SK-MEL-5 (cell line): ENCODE measurements at places on chromosomes 2 and 18. TPM values are rescaled to one million over a fixed set of nuclear protein-coding genes. Genes with fewer than 3 reads are reported as not detected.

The ADAM23 gene
- 7.6 and 9.3 TPM in 2 replicates for total RNA-seq

The ESCO1 gene
- total RNA-seq = 48.6 and 54.4 TPM in 2 replicates

The PID1 gene
- total RNA-seq = 0.95 and 1.4 TPM in 2 replicates

The AGXT gene
- total RNA-seq = 0.16 TPM in 1 of 2 replicates, not detected in the other

The GPR155 gene
- 2.3 and 3.0 TPM in 2 replicates for total RNA-seq

The CRYBA2 gene
- total RNA-seq = not detected in 2 replicates

DNA sequence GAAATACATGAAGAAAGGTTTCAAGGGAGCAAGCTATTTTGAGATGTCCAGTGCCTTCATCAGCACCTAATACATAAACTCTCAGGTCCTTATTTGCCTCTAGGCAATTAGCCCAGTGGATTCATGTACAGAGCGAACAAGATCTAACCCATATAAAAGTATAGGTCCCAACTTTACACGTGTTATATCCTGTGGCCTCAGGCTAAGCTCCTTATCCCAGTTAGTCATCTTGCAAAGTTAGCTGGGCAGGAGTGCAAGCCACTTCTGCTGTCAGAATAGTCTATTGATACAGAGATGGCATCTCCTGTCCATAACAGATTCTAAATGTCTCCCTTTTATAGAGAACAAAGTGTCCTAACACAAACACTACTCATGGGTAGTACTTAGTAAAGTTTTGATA is 203.9 kb upstream of the PIK3C3 start:
- DNase-seq = no peak

GRCh38 chr2:43074052-43074451 is 152.4 kb downstream of the ZFP36L2 start:
- DNase-seq = no peak

DNA sequence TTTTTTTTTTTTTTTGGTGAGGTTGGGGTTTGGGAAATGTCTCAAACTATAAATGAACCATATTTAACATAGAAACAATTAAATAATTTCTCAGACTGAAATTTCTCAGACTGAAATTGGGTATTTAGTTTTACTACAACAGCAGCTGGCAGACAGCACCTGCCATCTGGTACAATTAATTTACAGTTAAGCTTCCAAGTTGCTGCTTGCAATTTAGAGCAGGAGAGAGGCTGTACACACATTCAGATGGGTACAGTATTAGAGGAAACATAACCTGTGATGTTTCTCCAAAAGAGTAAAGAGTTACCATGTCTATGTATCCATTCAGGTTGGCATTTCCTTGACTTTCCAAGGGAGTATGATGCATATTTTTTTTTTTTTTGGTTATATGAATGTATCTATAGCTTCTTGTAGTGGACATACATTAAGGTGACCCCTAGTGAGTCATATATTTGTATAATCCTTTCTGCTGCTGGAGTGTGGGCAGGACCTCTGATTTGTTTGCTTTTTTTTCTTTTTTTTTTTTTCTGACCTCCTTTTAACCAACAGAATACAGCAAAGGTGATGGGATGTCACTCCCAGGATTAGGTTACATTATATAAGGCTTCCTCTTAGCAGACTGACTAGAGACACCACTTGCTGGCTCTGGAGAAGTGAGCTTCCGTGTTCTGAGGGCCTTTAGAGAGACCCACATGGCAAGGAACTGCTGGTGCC is 201.7 kb downstream of the PTH2R start:
- DNase-seq = no peak

DNA sequence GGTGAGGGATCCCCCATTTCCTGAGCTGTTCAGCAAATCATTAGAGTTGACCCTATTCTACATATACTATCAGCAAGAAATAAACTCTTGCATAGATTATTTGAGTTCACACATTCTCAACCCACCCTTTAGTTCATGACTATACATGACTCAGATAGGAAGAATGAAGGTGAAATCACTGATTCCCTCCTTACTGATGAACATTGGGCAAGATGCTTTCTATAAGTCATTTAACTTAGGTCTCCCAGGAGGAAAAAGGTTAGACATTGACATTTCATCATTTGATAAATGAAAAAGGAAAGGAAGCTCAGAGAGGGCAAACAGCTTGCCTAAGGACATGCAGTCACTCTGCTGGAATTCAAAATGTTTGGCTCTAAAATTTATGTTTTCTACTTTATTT is 408.0 kb downstream of the TMEM182 start:
- no peak for DNase-seq

GRCh38 chr2:203105996-203106395 is 91.3 kb downstream of the NBEAL1 start:
- DNase-seq = no peak

DNA sequence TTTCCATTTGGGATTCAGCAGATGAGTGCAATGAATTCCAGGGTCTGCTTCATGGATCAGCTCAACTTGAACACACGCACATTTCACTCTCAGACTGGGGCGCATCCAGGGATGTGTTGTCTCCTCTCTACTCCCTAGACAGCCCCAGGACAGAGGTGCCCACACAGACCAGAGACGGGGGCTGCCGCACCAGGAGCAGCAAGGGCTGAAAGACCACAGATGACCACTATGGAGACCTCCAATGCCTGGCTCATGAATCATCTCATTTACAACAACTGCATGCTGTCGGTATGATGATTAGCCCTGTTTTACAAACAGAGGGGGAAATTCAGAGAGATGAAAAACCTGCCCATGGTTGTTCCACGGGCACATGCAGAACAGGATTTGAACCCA is 63.1 kb downstream of the CYP26B1 start:
- no peak for DNase-seq

DNA sequence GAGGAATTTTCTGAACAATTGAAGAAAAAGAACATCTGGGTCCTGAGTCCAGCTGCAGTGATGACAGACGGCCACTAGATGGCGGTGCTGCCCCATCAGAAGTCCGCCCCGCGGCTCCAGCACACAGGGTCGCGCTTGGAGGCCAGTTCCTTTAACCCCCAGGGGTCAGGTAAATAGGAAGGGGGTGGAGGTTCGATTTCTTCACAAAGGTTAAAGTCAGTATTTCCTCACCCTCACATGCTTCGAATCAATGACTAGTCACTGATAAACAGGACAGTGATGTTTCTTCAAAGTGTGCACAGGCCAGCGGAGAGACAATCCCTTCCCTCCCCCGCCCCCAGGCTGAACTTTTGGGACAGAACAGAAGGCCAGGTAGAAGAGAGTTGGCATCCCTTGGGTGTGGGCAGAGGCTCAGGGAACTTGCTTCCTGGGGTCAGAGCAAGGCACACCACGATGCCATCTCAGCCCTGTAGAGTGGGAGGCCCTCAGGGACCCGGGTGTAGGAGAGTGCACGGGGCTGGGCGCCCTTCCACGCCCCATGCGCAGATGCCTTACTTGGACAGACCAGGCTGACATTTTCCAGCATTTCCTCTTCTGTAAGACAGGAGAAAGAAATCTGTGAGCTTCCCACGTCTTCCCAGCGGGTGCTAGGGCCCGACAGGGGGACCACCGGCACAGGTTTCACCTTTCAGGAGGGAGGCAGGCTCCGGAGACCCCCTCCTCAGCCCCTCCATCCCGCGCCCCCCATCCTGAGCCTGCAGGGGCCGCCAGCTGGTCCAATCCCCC is 722 bp downstream of the APOB start:
- DNase-seq = peak; percentile 63

- no peak for DNase-seq
Measured at GRCh38 chr2:144461308-144461766, 58.6 kb downstream of the ZEB2 start.

DNA sequence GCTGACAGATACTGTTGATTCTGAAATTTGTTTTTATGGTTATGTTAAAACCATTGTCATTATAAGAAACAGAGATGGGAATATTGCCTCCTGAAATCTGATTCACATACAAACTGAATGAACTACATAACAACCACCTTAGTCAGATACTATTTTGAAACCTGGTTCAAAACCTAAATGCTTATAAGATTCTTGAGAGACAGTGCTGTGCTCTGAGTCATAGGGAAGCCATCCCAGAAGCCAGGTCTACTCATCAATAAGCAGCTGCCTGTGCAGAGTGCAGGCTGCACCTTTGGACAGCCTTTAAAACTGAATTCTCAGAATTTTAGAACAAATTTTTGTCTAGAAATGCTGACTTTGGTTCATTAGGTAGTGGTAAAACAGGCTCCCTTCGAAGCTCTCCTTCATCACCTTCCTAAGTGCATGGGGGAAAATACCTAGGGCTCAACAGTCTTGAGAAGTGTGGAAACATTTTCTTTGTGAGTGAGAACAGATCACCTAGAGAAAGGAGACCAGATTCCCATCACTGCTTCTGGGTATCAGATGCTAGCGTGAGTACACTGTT is at the start of gene SERPINB7:
Gene SERPINB7 (plus strand): TSS at position 253 of the 565 bp plus-strand sequence. CDS start 6,955 bp downstream, outside the sequence.
- DNase-seq = no peak

DNA sequence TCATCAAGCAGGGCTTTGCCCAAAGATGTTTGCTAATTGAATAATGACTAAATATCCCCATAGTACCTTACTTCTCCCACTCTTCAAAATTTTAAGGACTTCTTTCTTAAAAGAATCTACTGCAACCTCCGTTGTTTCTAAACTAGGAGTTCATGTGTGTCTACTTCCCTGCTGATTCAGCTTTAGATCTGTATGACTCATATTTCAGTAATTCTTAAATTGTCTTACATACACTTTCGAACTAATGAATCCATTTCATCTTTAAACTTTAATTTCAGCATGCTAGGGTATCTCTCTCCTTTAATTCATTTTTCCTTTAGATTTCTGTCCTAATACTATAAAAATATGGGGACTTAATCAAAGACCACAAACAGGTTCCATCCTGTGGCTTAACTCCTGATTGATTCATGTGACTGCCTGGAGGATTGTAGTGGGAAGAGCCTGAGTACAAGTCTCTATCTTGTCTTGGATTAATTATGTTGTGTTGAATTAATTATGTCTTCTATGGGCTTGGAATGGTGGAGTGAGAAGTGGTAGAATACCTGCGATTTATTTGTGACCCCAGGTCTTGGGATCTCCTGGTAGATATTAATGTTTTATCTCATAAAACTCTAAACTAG is 24.9 kb upstream of the COL5A2 start:
- DNase-seq = peak; percentile 31

DNA sequence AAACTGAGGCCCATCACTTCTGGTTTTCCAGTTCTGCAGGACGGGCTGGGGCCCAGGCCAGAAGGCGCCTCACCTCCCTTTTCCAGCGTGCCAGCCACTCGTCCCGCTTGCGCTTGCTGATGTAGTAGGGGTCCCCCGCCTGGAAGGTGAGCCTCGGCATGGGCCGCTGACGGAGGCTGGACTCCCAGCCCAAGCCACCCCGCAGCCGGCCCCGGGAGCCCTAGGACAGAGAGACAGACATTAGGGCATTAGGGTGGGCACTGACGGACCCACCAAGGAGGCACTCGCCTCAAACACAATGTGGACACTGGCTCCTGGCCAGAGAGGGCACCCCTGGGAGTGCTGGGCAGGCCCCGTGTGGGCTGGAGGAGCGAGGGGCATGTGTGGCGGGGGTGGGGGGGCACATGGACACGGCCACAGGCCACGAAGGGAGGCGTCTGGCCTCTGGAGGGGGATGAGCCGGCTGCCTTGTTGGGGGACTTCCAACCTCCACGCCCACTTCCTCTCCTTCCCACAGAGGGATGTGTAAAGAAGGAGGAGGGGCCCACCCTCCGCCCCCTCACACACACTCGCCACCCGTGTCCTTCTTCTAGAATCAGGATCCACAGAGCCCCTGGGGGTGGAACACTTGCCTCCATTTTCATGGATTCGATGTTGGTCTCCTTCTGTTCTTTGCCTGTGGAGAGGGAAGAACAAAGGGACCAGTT is 66.7 kb downstream of the DNMT3A start:
- DNase-seq = no peak

GRCh38 chr2:210956101-210956500 is 399.7 kb downstream of the CPS1 start:
- no peak for DNase-seq

GRCh38 chr18:12862874-12863482 is 21.1 kb downstream of the PTPN2 start:
- DNase-seq = no peak

- no peak for DNase-seq
Measured at GRCh38 chr18:48547531-48547981, 8.7 kb downstream of the CTIF start.

DNA sequence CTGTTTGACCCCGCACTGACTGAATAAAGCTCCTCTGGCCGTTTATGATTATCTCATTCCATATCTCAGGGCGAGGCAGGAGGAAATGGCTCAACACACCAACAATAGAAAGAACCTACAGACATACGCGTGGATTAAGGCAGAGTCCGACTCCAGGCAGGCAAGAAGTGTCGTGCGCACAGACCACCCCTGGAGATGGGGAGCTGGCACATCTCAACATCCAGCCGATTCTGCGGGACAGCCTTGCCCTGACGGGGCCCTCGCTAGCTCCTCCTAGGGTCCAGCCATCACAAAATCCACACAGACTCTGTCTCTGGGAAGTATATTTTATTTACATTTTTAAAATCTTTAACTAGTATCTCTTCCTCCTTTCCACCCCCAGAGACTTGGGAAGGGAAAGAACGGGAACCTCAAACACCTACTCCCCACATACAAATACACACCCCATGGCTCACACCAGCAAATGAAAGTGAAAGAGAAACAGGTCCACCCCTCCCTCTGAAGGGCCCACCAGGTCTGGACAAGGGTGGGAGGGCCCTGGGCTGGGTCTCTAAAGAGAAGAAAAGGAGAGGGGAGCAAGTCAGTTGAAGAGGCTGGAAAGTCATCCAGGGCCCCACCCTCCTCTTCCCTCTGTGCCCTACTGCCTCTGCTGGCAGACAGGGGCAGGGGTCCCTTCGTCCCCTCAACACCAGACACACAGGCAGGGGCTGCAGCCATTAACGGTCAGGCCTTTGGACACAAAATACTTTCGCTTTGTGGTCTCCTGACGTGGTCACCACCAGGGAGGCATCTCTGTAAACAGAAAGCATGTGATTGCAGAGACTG is 3.2 kb downstream of the GPBAR1 start:
- no peak for DNase-seq

- DNase-seq = no peak
Measured at GRCh38 chr18:12334366-12334808, 26.3 kb downstream of the TUBB6 start.

- DNase-seq = no peak
Measured at GRCh38 chr2:236055471-236055870, 112.7 kb downstream of the GBX2 start.

GRCh38 chr18:14933049-14933851 is 185.3 kb downstream of the ANKRD30B start:
- no peak for DNase-seq

GRCh38 chr2:134140251-134140661 is 113.6 kb upstream of the MGAT5 start:
- DNase-seq = no peak

DNA sequence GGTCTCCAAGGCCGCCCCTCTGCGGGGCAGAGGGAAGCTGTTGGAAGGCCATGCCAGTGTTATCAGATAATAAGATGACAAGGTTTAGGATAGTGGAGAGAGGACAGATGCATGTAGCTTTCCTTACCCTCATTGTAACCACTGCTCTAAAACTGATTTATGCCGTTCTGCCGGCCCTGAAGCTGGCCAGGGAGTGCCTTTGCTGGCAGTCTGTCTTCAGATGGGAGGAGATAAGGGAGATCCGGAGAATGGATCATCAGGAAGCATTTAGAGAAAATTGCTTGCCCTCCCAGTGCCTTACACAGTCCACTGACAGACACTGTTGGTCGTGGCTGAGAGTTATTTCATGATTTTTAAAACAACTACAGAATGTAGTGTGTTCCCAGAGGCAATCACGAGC is 35.4 kb upstream of the MYO3B start:
- no peak for DNase-seq

- DNase-seq = no peak
Measured at GRCh38 chr18:7902399-7902839, 335.3 kb downstream of the PTPRM start.

- DNase-seq = no peak
Measured at GRCh38 chr2:51612387-51612786, 580.5 kb upstream of the NRXN1 start.
